Activated CD4-positive, alpha-beta T cell treated with anti-CD3 and anti-CD28 coated beads, Interleukin-2, amount 50 U/mL, for 16 hours (primary cell): ENCODE measurements at places on chromosomes 12 and 14.

DNA sequence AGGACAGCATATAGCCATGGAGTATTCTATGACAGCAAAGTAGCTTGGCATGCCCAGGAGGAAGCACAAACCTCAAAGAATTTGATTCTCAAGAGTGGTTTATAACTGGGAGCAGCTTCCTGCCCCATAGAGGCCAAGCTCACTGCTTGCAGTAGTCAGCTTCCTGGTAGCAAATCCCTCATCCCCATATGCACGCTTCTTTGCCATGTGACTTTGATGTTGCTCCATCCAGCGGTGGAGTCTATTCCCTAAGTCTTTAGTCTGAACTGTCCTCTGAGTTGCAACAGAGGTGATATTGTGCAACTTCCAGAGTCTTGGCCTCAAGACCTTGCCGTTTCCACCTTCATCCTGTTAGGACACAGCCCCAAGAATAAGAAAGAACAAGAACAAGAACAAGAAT lies 996.8 kb upstream of the TMEM132C start:
- no peak for DNase-seq

DNA sequence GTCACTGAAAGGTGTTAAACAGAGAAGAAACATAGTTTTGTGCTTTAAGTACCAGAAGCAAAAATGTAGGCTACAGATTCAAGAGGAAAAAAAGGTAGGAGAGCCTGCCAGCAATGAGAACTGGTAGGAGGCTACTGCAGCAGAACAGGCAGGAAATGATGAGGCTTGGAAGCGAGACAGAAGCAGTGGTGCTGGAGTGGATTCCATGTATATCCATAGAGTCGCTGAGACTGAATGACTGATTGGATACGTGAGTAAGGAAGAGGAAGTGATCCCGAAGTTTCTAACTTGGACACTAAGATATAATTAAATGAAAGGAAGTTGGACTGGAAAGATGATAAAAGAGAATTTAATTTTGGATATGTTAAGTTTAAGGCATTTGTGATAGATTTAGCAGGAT lies 45.0 kb upstream of the CCDC91 start:
- no peak for DNase-seq

DNA sequence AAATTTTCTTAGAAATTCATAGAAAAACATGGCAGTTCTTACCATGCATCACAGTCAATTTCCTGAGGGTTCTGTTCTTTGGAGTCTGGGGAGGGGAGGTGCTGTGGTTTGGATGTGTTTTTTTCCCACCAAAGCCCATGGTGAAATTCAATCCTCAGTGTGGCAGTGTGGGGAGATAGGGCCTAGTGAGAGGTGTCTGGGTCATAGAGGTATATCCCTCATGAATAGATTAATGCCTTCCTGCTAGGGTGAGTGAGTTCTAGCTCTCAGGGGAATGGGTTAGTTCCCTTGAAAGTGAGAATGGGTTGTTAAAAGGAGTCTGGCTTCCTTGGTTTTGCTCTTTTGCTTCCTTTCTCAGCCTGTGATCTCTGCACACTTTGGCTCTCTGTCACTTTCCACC lies 277.8 kb downstream of the APAF1 start:
- no peak for DNase-seq

GRCh38 chr12:4643747-4644146 lies 5.1 kb downstream of the AKAP3 start:
- no peak for DNase-seq

GRCh38 chr12:98121963-98122362 lies 393.4 kb upstream of the TMPO start:
- no peak for DNase-seq

DNA sequence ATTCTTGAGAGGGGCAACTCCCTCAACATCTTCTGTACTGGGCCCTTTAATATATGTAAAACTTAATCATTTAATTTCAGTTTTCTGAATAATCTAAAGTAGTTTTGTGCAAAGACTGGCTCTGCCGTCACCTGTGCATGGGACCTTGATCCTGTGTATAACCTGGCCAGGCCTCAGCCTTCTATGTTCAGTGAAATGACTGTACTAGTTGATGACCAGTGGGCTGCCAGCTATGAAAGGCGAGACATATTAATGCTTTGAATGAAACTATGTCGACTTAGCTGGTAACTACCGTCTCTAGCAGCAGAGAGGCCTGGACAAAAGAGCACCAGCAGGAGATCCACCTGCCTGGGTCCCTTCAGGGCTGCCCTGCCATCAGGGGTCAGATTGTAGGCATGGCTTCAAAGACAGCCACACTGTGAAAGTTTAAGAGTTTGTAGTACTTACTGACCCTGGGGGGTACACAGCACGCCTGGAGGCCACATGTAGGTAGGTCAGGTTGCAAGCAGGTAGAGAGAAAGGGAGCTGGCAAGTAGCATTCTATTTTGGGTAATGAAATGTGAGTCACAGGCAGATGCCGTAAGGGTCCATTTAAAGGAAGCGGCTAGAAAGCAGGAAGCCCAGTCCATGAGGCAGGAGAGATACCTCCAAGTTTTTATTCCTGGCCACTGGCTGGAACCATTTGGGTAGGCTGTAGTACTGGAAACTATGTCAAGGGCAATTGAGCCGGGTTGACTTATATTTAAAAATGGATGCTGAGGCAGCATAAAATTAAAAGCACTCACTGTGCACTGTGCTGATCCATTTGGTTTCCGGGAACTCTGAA lies 77.2 kb downstream of the BHLHE41 start:
- no peak for DNase-seq

DNA sequence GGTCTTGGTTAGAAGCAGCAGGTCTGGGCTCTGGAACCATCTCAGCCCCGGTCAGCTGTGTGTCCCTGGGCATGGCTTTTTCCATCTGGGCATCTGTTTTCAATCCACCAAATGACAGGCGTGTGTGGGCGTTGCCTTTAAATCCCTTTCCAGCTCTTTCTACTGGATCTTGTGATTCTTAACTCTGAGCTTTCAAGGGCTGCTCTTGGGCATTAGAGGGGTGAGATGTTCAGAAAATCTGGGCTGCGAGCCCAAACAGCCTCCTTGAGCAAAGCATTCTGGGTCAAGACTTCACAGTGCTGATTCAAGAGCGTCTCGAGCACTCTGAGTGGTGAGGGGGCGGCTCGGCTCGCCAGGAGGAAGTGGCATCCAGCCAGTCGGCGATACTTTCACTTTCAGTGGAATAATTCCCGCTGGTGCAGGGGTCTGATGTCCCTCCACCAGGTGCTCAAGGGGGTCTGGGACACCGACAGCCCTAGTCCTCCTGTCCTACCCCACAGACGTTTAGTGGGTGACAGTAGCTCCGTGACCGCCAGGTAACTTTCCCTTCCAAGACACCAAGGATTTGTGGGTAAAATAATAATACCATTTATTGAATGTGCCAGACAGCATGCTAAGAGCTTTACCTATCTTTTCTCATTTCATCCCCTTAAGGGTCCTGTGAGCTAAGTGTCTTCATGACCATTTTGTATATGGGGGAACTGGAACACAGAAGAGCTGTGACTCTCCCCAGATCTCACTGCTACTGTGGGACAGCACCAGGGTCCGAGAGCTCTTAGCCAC lies 114.0 kb downstream of the PLXNC1 start:
- DNase-seq, result peak; percentile 76

DNA sequence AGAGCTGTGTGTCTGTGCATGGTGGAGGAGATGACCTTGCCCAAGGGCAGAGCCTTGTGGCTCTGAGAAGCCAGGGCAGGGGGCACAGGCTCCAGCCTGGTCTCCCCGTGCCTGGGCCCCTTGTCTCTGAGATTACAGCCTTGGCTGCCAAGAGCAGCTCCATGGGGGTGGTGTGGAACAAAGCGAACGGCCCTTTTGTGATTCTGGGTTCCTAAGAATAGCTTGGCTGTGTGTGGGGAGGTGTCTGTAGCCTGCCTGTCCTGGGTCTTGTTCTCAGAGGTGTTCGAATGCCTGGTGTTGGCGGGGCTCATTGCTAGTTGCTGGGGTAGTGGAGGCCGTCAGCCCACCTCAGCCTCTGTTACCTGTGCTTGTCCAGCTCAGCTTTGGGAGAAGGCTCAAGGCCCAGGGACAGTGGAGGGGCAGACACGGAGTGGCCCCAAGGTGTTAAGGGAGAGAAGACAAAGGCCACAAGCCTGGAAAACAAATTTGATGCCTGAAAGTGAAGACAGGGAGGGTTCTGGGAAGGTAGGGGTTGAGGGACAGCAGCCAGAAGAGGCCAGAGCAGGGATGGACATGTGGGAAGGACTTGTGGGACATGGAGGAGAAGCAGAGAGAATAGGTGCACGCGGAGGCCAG lies 7.4 kb upstream of the MYH7 start:
- no peak for DNase-seq

- no peak for DNase-seq
Measured at GRCh38 chr12:119006746-119007145, 25.4 kb downstream of the SRRM4 start.

- DNase-seq, result no peak
Measured at GRCh38 chr14:56271970-56272369, 153.8 kb downstream of the PELI2 start.

- DNase-seq, result no peak
Measured at GRCh38 chr14:37452323-37452722, 142.7 kb downstream of the FOXA1 start.

DNA sequence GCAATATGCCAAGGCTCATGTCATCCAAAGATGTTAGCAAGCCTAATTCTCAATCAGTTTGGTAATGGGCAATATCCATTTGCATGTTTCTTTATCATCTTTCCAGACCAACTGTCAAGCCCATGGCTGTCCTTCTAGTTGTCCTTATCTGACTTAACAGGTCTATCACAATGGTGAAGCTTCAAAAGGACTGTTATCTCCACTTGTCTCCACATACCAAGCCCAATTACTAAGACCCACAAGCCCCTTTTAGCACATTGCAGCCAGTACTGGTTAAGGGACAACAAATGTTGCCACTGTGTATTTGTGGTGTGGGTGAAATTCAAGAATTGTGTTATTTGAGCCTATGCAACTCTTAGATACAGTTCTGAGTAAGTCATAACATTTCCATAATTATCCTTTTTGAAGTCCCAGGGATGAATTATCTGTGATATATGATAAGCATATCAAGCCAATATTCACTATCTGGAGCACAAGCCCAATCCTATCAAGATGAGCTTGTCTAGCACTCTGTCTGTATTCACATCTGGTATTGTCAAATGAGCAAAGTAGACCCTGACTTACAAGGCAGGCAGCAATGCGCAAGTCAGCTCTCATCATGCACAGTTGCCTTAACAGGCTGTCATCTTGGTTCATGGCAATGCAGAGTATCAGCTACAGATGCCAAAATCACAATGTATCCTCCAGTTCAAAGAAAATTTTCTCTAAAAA lies 19.3 kb upstream of the ST8SIA1 start:
- no peak for DNase-seq

DNA sequence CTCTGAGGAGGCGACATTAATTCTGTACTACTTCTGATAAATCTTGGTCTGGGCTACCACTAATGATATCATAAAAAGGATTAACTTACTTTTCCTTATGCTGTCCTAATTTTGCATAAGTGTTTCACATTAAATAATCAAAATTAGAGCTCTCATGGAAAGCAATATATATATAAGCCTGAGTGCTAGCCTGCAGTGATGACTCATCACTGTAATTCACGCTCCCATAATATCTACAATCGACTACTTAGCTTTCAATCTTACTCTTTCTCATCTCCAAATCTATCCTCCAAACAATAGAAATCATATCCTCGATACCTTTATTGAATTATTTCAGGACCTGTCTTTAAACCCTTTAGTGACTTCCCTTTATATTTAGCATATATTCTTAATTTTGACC lies 701.3 kb downstream of the RERGL start:
- no peak for DNase-seq

DNA sequence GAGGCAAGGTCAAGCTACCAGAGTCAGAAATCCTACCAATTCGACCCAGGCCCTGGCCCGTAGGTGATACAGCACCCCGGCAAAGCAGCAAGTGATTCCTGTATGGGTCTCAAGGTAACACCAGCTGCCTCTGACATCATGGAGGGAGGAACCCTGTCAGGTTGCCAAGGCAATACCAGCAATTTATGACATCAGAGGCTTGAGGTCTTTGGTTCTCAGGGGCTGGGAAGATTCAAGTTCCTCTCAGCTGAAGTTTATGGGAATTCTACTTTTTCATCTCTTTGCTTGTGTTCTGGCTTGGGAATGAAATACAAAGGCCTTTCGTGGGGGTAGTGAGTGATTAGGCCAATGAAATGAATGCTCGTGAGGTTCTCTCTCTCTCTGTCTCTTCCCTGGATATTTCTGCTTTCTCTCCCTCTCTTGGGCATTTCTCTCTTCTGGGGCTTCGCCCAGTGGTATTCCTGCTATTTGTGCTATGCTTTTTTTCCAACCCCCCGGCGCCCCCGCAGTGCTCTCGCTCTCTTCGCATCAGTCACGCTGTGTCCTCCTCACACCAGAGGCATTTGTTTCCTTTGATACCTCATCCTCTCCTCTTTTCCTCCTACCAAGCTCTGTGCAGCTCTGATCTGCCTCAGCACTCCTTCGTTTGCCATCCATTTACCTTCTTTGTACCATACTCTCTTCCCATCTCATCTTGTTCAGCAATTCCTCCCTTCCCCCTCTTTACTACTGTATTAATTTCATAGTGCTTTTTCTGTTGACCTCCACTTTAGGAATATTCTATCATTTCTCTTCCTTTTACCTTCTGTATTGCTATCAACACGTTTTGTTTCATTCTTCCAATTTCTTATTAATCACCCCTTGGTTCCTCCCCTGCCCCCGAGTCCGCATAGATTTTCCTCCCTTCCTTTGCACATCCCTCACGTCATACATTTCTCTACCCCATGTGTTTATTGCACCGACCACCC lies 2.9 kb downstream of the ZFHX2 start:
- DNase-seq, result no peak

- no peak for DNase-seq
Measured at GRCh38 chr12:124898923-124899294, 15.5 kb downstream of the UBC start.

DNA sequence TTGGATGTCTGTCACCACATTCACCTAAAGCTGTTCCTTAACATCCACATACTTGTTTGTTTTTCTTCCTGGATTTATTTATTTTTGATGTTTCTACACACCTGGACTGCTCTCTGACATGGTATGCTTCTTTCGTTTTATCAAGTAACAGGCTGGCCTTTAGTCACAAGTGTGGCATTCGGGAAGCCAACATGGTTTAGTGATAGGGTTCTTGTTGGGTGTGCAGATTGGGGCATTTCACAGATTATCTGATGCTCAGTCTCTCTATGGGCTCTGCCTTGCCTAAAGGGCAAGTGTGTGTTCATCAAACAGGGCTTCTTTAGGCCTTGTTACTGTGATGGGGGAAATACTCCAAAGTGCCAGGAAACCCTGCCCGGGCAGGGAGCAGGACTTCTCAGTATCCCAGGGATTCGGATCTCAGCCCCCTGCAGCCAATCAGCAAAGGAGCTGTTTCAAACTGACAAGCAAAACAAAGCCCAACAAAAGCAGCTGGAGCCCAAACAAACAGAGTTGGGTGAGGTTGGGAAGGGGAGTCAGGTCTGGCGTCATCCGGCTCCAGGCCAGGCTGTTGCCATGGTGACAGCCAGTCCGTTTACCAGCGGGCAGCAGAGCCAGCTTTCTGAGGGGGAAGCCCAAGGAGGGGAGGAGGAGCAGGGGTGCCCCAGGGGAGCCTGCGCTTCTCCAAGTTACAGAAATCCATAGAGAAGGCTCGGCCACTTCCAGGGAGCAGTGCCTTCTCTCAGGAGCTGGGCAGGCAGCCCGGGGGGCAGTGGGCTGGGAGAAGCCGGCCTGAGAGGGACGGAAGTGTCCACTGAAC lies 31.9 kb downstream of the FOS start:
- no peak for DNase-seq
